ENCODE measurements at places on chromosomes 3 and 15.
A peak's percentile ranks its signal among the peaks of the same experiment; 100 is the strongest.

GRCh38 chr15:89802986-89803824 lies 11.4 kb downstream of the ANPEP start:
- DNase-seq, result no peak

DNA sequence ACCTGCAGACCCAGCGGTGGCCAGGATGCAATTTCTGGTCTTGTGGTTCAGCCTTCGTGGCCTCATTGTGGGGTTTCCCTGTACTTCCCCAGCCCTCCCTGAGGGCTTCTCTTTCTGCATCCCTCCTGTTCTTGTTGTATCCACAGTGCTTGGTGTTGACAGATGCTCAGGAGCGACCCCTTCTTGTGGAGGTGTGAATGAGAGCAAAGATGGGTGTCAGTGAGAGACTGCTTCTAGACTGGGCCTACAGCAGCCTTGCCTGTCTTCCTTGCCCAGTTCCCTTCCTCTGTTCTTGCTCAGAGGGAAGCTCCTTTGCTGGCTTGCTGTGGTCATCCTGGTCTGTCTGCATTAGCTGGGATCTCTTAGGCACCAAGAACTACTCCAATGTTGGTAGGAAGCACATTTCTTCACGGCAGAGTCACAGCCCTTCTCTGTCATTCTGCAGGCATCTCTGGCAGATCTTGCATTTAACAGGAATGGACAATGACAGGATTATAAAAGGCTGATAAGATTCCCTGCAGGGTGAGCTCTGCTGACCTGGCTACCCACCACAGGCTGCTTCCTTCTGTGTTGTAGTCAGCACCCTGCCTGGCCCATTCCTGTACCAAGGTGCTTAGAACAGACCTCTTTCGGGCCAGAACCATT lies 317.8 kb upstream of the C2CD4B start:
- peak; percentile 35 for DNase-seq

DNA sequence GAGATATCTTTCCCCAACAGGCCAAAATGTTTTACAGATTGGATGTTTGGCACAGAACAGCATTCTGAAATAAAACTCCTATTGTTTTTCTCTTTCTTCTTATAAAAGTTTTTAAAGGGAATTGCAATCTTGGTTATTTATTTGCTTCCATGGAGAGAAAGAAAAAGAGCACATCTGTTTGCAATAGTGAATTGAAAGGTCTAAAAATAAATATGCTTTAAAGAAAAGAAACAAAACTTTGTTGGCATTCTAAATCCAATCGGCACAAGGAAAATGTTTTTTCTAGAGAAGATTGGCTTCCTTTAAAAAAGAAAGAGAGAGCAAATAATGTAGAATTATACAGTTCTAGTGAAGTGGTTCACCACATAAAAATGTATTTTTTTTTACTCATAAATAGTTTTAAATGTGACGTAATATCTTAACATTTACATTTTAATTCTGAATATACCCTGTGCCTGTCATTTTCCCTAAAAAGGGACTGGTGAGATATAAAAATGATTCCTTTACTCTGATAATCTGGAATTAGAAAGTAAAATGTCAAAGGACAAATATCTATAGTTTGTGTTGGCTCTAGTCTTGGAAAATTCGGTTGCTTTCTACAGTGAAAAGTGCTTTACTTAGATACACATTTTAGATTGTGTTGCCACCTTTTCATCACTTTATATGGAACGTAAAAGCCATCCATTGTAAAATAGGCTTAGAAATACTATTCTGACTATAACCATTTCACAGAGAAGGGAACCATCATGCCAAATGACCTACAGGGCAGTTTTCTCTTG lies 257.4 kb upstream of the CBLB start:
- DNase-seq, result no peak

DNA sequence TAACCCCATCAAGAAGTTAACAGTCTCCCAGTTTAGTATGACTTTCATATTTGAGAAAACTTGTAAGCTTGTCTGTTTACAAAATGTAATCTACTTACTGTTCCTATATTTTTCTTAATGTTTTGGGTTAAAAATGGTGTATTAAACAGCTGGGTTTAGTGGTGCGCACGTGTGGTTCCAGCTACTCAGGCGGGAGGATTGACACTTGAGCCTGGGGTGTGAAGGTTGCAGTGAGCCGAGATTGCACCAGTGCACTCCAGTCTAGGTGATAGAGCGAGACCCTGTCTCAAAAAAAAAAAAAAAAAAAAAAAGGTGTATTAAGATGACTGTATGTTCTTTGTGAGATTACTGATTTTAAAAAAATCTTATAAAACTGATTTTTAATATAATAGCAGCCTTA lies 69.3 kb downstream of the BBX start:
- no peak for DNase-seq

DNA sequence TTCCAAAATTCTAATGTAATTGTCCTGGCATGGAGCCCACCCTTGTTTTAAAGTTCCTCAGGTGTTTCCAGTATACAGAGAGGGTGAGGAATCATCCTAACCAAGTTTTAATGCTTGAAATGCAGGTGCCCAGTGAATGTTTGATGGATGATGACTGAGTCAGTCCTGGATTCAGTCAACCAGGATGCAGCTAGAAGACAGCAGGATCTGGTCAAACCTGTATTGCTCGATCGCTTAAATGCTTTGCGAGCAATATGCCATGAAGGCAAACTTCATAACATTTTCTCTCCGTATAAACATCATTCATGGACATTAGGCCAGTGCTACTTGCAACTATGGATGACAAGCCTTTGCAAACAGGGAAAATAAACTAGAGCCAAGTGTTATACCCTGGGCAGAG lies 591.2 kb downstream of the RSL24D1 start:
- no peak for DNase-seq

DNA sequence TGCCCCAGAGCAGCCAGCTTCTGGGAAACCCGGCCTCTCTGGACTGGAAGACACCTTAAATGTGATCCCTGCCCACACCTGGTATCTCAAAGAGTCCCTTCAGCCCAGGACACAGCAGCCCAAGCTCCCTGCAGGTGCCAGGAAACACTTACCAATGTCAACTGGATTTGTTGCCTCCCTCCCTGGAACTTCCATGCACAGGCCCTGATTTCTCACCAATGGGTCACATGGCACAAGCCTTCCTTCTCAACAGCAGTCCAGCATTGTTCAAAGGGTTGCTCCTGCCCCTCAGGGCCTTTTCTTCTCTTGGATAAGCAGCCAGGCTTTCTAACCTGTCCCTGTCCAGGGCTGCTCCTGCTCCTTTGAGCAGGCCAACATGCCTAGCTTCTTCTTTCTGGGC lies 31.6 kb downstream of the ANP32A start:
- DNase-seq, result no peak

DNA sequence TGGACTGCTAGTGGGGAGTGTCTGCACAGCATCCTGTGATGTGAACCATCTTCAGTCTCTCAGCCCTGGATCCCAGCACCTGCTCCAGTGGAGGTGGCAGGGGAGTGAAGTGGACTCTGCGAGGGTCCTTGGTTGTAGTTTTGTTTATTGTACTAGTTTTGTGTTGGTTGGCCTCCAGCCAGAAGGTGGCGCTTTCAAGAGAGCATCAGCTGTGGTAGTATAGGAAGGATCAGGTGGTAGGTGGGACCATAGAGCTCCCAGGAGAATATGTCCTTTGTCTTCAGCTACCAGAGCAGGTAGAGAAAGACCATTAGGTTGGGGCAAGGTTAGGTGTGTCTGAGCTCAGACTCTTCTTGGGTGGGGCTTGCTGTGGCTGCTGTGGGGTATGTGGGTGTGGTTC lies 20.9 kb downstream of the NEK11 start:
- DNase-seq, result no peak

GRCh38 chr15:51077221-51078153 lies 17.2 kb downstream of the TNFAIP8L3 start:
- DNase-seq, result peak; percentile 50

- DNase-seq, result no peak
Observed at GRCh38 chr3:76997733-76998132, 42.2 kb upstream of the ROBO2 start.

DNA sequence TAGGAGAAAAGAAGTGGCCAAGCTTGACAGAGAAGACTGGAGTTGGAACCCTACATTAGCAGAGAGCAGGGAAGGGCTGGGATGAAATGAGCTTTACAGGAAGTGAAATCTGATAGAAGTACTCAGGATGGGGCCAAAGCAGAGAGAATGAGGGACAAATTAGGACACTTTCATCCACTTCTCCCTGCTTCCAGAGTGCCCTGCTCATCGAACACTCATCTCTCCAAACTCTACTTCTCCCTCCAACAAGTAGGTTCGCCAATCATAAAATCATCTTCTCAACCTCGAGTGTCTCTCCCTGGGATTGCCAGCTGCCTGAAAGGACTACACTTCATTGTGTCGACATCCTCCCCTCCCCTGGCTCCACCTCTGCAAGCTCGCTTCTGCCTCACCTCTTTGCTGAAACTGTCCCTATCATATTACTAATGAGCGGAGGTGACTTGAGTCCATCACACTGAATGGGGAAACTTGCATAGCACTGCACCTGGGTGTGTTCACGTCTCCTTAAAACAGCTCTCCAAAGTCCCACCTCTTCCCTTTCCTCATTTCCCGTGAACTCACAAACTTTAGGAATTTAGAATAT lies 365.8 kb downstream of the FOXP1 start:
- no peak for DNase-seq

DNA sequence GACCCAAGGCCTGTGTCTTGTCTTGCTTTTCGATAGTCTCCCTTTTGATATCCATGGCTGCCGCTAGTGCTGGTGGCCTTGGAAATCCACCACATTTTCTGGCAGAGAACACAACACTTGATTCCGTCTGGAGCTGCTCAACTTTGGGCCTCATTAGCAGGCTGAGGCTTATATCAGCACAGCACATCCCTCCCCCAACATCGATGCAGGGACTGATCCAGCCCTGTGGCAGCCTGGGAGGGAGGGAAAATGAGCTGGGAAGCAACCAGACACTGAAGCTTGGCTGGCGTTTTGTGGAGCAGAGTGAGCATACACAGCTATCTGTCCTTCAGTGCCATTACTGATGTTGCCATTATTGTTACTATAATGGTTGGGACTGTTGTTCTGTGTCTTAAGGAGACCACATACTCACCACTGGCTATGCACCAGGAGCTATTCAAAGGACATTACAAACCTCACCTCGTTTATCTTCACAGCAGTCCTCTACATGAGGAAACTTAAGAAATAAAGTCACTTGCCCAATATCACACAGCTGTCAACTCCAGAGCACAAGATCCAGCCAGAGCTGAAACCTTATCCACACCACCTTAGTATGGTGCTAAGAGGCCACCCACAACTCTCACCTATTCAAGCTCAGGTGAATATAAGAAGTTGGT lies 102.9 kb downstream of the SUCLG2 start:
- no peak for DNase-seq

- DNase-seq, result no peak
Observed at GRCh38 chr3:138463724-138464490, 29.5 kb downstream of the ESYT3 start.

- DNase-seq, result no peak
Observed at GRCh38 chr15:70584441-70584837, 178.9 kb downstream of the UACA start.

GRCh38 chr15:60328852-60329443 lies 68.8 kb downstream of the ANXA2 start:
- DNase-seq, result no peak

DNA sequence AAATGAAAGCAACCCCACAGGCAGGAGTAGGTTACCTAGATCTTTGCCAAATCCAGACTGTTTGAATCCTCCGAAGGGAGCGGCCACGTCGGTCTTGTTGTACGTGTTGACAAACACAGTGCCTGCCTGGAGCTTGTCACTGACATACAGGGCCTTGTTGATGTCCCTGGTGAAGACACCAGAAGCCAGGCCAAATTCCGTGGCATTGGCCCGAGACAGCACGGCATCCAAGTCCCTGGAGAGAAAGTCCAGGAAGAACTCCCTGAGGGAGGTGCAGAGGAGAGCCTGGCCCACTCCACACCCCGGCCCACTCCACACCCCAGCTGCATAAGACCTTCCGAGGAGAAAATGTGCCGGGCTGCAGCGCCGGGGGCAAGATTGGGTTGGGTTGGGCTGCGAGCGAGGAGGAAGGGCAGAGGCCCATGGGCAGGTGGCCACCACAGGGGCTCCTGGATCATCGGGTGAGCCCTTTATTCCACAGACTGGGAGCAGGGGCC lies 21.8 kb upstream of the SLC41A3 start:
- DNase-seq, result no peak

GRCh38 chr3:185912929-185913901 lies 24.6 kb downstream of the TRA2B start:
- no peak for DNase-seq

DNA sequence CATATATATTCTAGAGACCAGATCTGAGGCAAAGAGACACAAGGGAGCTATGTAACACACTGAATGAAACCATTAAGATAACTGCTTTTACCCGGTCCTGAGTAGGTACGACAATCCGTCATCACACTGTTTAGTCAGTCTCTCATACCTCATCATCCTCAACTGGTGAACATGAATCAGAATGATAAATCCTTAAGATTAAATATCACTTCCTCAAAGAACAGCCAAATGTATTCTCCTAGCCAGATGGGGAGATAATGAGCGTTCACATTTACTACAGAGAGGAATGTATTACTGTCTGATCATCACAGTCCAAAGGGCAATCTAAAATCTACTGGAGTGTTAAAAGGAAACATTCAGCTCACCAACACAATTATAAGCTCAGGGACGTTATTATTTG lies 319.4 kb upstream of the STAC start:
- no peak for DNase-seq

GRCh38 chr3:19231792-19232461 lies 83.6 kb downstream of the KCNH8 start:
- DNase-seq, result no peak

DNA sequence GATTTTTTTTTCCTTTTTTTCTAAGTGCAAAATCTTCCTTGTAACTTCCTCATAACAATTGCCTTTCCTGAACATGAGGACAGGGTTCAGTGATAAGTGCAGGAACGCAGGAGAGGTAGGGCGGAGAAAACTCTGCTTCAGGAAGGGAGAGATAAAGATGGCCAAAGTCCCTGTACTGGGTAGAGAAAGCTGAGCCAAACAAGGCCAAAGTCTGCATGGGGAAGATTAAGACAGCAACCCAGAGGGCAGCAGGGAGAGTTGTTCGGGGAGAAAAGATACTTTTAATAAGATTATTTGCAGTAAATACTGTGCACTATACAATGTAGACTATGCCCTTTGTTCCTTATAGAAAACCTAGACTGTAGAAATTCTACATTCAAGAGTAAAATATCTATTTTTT lies 55.4 kb upstream of the LRRFIP2 start:
- no peak for DNase-seq

GRCh38 chr15:55277715-55278114 lies 11.9 kb downstream of the RAB27A start:
- no peak for DNase-seq

DNA sequence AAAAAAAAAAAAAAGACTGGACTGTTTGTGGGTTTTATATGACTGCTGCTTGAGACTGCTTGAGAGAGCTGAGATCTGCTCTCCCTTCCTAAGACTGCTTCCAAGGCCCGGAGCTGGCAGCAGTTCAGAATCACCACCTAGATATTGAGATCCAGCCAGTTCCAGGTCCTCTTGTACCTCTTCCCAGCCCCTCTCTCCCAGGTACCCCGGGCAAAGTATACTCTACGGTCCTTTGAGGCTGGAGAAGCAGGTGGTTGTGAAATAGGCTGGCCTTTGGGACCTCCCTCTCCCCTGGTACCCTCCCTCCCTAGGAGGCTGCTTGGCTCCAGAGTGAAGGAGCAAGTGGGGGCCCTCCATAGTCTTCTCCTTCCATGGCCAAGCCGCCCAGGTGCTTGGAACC lies 12.6 kb upstream of the BAHD1 start:
- no peak for DNase-seq
